GM12891 (cell line): ENCODE measurements at places on chromosomes 16 and 17.

GRCh38 chr16:12998361-12999085, 97.1 kb downstream of the SHISA9 start:
- no peak for DNase-seq

DNA sequence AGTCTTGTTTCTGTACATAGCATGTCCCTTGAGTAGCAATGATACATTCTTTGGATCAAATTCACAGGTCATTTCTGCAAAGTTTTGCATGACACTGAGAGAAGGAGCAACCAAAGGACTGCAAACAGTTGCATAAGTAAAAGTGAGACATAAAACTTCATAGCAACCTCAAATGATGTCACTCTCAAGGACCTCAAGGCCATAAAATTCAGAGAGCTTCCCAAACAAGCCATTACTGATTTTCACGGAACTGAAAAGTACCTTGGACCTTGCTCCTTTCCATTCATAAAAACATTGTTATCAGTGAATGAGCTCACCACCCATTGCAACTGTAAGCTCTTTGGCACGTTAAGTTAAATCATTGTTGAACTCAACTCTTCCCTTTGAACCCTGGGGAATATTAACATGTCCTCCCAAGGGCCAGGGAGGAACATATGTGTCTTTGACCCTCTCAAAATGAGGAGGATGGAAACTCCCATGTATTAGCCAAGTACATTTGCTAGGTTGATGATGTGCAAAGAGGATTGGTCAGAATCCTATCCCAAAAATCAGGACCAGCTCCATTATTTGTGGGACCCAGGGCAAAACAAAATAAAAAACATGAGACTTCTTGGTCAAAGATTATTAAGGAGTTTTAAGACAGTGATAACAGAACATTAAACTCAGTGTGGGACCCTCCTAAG, 275.0 kb upstream of the DYNLRB2 start:
- no peak for DNase-seq

DNA sequence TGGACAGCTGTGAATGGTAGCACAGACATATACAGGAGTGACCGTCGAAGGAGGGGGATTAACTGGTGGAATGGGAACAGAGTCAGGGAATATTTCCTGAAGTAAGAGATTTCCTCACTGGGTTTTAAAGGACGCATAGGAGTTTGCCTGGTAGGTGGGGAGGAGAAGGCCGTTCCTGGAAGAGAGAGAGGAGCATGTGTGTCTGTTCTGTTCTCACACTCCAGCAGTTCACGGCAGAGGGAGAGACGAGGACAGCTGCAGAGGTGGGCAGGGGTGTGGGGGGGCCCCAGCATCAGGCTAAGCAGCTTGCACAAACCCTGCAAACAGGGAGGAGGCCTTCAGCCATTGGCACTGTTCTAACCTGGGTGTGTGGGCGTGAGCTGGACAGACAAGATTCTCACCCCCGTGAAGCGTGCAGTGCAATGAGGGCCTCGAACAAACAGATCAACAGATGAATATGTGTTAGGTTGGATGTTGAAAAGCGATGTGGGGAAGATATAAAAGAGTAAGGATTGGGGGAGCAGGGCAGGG, 85.3 kb upstream of the GSE1 start:
- no peak for DNase-seq

DNA sequence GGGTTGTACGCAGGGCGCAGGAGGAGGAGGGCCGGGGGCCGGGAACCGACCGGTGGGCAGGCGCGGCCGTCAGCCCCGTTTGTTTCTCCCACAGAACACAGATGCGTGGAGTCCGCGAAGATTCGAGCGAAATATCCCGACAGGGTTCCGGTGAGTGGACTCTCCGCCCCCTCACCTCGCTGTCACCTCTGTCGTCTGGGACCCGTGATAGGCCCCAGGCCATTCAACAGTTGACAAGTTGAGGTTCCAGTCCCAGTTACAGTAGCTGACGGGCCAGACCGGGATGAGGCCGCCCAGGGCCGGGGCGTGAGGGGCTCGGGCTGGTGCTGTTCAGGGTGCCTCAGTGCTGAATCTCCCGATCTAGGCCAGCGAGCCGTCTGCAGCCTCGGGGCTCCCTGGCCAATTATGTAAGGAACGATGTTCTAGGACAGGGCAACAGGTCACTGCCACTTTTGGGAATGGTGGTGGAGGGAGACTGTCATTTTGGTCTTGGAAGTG, 628 bp downstream of the GABARAPL2 start:
- no peak for DNase-seq

DNA sequence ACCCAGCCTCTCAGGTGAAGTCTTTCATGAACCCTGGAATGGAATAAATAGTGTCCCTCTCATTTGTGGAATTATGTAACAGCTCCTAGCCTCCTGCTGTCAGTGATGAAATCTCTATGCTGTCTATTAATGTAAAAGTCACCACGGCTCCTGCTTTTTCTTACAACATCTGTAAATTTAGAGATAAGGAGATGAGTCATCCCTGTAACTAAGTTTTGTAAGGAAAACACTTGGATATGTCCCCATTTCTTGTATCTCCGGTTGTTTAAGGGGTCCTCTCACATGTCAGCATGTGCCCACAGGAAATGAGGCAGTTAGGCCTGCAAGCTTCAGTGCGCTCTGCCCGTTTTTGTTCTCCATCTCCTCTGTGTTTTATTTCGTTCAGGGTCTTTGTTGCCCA, 2.8 kb upstream of the NAT9 start:
- no peak for DNase-seq

GRCh38 chr17:82216301-82217119, 3.9 kb upstream of the CCDC57 start:
- no peak for DNase-seq

DNA sequence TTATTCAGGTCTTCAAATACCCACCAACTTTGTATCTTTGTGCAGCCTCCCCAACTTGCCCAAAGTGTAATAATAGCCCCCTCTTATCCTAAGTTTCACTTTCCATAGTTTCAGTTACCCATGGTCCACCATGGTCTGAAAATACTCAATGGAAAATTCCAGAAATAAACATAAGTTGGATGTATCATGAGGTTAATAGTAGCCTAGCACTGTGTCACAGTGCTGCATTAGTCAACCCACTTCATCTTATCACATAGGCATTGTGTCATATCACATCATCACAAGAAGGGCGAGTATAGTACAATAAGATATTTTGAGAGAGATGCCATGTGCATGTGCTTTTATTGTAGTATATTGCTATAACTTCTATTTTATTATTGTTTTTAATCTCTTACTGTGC, 21.9 kb downstream of the OMG start:
- no peak for DNase-seq

GRCh38 chr16:1103636-1103980, 7.6 kb upstream of the C1QTNF8 start:
- DNase-seq: no peak

- DNase-seq: no peak
These were observed 16.4 kb downstream of the MVP start for GRCh38 chr16:29836623-29837022.

DNA sequence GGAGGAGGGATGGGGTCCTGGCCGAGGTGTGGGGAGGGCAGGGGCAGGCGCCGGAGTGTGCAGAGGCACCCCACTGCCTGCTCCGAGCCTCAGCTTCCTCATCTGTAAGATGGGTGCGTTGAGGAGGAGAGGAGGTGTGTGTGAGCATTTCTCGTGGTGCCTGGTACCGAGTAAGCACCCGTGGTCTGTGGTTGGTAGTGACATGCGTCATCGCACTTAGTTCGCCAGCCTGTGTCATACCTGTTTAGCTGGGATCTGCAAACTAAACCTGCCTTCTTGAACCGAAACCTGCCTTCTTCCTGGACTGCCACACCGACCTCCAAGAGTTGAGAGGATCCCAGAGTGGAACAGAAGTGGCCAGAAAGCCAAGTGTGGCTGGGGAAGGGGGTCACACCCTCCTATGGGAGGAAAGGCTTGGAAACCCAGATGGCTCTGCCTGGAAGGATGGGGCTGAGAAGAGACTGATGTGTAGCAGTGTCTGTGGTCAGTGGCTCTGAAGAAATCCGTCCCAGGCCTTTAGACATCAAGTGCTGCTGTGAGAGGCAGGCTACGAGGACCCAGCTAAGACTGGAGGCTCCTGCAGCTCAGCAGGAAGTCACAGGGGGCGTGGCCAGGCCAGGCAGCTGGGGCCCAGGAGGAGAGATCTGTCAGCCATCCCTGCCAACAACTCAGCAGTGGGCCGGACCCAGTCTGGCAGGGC, 162.6 kb upstream of the PLCG2 start:
- DNase-seq: peak; percentile 79

DNA sequence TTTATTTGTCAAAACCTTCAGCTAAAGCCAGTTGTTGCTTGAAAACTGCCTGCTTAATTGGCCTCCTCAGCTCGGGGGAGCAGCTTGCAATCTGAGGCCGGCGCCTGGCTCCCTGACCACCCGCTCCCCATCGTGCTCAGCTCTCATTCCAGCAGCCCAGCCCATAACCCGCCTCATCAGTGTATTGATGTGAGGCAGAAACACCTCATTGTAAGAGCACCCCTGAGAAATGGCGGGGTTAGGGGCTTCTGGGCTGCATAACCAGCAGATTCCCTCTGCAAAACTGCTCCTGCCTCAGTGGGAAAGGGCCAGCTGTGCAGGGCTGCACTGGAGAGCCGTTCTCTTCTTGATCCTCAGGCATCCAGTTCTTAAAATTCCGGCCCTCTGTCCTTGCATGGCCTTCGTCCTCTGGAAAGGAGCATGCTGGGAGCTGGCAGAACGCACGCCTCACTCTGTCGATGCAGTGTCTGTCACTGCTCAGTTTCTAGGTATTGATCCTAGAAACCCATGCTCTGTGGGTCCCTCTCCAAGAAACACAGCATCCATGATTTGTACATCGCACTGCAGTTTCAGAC, 113.8 kb upstream of the CHMP6 start:
- DNase-seq: no peak

DNA sequence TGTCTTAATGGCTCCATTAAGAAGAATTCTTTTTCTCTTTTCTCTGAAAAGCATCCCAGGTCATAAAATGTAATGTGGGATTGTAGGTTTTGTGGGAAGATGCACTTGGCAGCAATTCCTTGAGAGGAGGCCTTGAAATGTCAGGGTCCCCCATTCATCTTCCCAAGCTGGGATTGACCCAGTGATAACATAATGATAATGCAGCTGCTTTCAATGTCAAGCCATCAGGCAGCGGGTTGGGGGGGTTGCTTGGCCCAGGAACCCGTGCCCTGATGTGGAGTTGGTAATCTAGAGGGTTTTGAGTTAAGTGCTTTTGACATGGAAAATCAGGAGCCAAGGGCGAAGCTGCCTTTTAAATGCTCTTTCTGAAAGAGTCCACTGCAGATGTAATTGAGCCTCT, 484.0 kb downstream of the WWOX start:
- no peak for DNase-seq

GRCh38 chr17:78231991-78232858, 794 bp downstream of the TMEM235 start:
- DNase-seq: peak; percentile 54

- DNase-seq: no peak
These were observed 13.8 kb downstream of the HROB start for GRCh38 chr17:44155488-44155887.

GRCh38 chr17:15309793-15310192, 31.6 kb downstream of the TEKT3 start:
- DNase-seq: no peak

DNA sequence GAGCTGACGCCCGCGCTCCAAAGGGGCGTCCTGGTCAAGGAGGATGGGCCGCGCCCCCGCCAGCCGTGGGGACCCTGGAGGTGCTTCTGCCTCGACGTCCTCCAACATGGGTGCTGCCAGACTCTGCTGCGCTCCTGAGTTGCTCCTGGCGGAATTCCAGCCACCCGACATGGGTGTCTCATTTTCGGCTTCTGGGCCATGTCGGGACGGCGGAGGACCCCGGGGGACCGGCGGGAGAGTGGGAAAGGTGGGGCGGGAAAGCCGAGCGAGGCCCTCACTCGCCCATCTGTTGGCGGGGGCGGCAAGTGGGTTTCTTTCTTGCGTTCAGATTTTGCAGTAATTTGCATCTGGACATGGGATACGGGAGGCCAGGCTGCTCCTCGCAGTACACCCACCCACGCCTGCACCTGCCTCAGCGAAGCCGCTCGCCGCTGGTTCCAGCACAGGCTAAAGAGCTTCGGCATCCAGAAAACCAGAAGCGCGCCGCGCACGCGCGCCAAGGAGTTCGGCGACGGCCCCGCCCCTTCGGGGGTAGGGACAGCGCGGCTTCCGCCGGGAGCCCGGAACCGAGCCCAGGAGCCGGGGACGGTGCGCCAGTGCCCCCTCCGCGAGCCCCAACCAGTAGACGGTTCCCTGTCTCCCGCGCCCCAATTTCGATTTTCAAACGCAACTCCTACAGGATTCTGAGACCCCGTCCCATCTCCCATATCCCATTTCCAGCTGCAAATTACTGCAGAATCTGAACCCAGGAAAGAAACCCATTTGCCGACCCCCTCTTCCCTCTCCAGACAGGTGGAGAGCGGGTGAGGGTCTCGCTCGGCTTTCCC, at the start of gene ARMC7:
Gene ARMC7 (plus strand): TSS at position 563 of the 827 bp plus-strand sequence. CDS start 320 bp downstream, outside the sequence.
- peak; percentile 98 for DNase-seq

DNA sequence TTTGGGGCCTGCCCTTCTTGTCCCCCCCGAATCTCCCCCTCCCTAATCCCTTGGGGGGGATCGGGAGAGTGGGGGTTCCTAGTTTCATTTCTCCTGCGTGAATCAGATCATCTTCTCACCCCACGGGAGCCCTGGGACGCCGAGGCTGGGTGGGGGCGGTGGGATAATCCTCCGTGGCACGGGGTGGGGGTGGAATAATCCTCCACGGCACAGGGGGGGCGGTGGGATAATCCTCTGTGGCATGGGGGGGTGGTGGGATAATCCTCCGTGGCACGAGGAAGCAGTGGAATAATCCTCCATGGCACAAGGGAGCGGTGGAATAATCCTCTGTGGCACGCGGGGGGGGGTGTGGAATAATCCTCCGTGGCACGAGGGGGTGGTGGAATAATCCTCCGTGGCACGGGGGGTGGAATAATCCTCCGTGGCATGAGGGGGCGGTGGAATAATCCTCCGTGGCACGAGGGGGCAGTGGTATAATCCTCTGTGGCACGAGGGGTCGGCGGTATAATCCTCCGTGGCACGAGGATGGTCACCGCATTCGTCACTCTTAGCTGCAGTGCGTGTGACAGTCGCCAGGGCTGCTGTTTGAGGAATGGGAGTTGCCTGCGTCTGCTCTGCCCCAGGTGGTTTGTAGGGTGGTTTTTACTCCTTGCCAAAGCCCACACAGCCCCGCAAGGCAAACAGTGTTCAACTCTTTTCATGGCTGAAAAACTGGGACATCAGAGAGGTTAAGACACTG, 156.9 kb downstream of the LAT start:
- DNase-seq: no peak
